ENCODE measurements at places on chromosomes 12 and 14.

DNA sequence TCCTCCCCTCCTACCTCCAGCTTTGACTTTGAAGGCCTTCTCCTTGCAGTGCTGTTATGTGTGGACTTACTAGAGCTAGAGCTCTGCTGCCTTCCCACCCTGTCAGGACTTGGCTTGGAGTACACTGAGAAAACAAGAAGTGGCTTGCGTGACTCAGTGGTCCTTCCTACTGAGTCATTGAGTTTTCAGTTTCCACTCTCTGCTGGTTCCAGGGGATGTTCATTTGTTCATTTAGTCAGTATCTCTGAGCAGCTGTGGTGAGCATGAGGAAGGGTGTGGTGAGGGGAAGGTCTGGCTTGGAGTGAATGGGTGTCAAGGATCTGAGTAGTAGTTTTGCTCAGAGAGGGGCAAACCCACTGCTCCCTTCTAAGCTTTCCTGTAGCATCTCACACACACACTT, 17.2 kb upstream of the ELK3 start:
- DNase-seq: peak; percentile 84

GRCh38 chr14:82354126-82354525, 820.5 kb upstream of the SEL1L start:
- DNase-seq: no peak

GRCh38 chr14:63401646-63402045, 82.9 kb upstream of the GPHB5 start:
- no peak for DNase-seq

DNA sequence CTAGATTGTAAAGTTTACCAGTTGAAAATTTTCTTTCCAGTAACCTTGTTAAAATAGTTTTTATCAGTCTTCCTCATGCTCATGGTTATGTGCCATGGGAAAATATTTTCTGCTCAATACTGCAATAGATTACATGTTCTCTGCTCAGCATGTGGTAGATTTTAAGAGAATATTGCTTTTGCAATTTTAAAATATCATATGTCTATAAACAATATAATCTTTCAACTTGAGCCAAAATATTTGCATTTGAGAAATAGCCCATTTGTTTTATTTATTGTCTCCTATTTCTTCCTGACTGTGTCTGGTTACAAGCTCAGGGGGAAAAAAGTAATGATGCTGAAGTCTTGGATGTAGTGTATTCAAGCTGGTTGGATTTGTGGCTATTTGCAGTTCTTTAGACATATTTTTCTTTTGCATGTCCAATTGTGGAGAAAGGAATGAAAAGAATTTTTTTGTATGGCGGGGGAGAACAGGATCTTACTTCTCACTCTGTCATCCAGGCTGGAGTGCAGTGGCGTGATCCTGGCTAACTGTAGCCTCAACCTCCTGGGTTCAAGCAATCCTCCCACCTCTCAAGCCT, 342.6 kb upstream of the NAV3 start:
- no peak for DNase-seq

DNA sequence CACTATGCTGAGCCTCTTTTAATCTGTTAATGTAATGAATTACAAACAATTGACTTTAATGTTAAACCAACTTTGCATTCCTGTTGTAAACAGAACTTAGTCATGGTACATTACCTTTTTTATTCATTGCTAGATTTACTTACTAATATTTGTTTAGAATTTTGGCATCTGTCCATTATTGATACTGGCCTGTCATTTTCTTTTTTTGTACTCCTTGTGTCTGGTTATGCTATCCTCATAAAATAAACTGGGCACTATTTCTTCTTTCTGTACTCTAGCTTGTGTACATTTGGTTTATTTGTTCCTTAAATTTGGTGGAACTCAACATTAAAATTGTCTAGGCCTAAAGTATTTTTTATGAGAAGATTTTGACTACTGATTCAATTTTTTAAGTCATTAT, 32.1 kb downstream of the SPATA7 start:
- no peak for DNase-seq

DNA sequence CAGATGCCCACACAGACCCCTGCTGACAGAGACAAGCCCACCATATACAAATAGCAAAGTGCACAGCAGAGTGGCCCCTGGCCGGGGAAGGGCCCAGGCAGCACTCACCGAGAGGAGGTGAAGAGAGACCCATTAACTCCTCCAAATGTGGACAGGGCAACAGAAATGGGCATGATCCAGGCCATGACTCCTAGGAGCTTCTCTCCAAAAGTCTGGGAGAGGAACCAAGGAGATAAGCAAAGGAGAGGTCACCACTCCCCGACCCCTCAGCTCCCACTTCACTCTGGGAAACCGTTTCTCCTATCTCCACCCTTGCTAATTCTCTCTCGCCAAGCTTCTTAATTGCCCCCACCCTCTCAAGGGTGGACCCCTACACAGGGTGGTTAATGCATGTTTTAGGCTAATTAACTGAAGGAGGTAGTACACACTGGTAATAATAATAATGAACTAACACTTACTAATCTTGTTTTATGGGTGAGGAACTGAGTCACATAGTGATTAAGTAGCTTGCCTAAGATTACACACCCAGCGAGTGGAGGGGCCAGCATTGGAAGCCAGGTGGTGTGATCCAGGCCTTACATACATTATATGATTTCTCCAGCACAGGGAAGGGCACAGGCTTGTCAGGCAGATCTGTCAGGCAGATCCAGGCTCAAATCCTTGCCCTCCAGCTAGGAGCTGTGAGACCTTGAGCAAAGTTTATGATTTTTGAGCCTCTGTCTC, 18.9 kb upstream of the CEBPE start:
- no peak for DNase-seq

- DNase-seq: no peak
Measured at GRCh38 chr12:45839917-45840316, 110.4 kb downstream of the ARID2 start.

DNA sequence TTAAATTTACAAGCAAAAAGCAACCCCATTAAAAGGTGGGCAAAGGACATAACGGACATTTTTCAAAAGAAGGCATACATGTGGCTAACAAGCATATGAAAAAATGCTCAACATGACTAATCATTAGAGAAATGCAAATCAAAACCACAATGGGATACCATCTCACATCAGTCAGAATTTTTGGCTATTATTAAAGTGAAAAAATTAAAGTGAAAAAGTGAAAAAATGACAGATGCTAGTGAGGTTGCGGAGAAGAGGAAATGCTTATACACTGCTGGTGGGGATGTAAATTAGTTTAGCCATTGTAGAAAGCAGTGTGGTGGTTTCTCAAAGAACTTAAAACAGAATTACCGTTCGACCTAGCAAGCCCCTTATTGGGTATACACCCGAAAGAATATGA, 7.9 kb downstream of the OTOGL start:
- no peak for DNase-seq

DNA sequence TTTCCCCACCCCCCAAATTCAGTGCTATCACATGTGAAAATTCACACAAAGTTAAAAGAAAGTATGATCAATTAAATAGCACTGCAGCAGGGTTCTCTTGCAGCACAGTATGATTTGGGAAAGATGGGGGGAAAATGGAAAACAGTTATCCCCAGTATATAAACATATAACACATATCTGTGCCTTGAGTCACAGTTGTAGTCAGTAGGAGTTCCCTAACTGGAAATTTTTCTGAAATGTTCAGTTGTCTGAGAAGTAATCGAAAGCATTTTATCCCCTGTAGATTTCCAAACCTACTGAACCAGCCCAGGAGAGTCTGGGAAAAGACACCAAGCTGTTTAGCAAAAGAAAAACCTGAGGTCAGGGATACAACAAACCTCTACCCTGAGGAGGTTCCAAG, 47.0 kb downstream of the C12orf50 start:
- DNase-seq: no peak

DNA sequence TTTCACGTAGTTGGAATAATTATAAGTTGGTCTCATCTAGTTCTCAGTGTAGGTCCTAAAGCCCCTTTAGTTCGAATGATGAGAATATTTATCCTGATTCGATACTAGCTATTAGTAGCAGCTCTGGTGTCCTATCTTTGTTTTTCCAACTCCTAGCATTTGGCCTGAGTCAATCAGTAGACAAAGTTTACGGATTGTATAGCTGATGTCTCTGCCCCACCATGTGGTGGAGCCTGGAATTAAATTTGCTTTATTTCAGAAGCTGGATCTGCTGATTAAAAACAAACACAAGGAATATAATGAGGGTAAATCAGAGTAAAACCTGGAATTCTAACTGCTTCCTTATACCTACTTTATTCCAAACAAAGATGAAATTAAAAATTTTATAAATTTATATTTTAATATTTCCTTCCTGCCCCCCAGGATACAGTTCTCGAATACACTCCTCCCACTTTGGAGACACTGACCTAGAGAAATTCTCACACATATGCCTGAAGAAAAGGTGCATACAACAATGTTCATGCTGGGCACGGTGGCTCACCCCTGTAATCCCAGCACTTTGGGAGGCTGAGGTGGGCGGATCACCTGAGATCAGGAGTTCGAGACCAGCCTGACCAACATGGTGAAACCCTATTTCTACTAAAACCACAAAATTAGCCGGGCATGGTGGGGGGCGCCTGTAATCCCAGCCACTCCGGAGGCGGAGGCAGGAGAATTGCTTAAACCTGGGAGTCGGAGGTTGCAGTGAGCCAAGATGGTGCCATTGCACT, 7.6 kb upstream of the BRMS1L start:
- no peak for DNase-seq

- no peak for DNase-seq
Measured at GRCh38 chr12:25433024-25433423, 120.1 kb downstream of the LMNTD1 start.

- no peak for DNase-seq
Measured at GRCh38 chr14:94031883-94032279, 5.7 kb downstream of the OTUB2 start.

GRCh38 chr14:74548881-74549280, 55.3 kb downstream of the ISCA2 start:
- no peak for DNase-seq

DNA sequence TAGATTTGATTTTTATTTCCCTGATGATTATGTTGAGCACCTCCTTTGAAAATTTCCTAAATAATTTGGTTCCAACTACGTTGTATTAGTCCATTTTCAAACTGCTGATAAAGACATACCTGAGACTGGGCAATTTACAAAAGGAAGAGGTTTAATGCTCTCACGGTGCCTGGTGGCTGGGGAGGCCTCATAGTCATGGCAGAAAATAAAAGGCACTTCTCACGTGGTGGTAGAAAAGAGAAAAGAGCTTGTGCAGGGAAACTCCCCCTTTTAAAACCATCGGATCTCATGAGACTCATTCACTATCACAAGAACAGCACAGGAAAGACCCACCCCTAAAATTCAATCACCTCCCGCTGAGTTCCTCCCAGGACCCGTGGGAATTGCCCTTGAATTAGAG, 372.3 kb downstream of the RPL10L start:
- no peak for DNase-seq

DNA sequence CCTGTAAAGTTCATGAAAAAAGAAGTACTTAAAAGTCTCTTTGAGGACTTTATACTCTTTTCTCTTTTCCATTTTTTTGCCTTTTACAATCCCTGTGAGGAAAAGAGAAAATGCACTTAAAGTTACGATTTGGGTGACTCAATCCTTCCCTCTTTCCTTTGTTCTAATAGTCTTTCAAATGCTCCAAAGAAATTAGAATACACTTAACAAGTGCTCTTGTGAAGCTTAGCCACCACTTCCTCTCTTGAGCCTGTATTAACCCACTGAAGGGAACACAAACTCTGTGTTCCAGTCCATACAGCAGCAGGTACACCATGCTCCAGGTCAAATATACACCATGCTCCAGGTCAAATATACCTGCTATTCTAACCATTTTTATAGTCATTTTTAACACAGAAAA, 581.1 kb upstream of the MGAT4C start:
- DNase-seq: no peak

DNA sequence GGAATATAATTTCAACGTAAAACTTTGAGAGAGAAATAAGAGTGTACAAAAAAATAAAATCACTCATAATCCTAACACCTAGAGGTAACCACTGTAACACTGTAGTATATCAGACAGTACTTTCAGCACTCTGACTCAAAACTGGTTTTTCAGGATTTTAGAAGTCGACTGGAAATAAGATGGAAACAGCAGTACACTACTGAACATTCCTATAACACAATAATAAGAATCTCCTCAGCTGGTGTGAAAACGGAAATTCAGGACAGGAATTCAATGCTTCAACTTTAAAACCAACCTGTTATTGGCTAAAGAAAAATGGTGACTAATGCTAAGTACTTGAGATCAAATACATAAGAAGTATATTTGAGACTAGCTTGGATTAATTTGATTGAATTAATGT, 12.3 kb upstream of the PITPNM2 start:
- no peak for DNase-seq

Data from activated CD4-positive, alpha-beta memory T cell treated with anti-CD3 and anti-CD28 coated beads, Interleukin-2, amount 10 ng/mL, durations not matched to agents 7 days and 5 days (primary cell).